Mucosa of descending colon (tissue), 3 donors: ENCODE measurements at places on chromosomes 4 and X. TPM values are rescaled to one million over a fixed set of nuclear protein-coding genes. Genes with fewer than 3 reads are reported as not detected.
A peak's percentile ranks its signal among the peaks of the same experiment; 100 is the strongest.

- DNase-seq: no peak
These were observed 1742.5 kb upstream of the ADGRL3 start for GRCh38 chr4:59457576-59457975.

- no peak for DNase-seq
These were observed 75.5 kb downstream of the NSUN7 start for GRCh38 chr4:40825014-40825838.

GRCh38 chr4:138334346-138335016 is 92.3 kb upstream of the SLC7A11 start:
- DNase-seq: no peak

GRCh38 chrX:118499295-118499694 is 3.7 kb downstream of the DOCK11 start:
- DNase-seq: no peak

DMRTC1 gene
- not detected for total RNA-seq

DNA sequence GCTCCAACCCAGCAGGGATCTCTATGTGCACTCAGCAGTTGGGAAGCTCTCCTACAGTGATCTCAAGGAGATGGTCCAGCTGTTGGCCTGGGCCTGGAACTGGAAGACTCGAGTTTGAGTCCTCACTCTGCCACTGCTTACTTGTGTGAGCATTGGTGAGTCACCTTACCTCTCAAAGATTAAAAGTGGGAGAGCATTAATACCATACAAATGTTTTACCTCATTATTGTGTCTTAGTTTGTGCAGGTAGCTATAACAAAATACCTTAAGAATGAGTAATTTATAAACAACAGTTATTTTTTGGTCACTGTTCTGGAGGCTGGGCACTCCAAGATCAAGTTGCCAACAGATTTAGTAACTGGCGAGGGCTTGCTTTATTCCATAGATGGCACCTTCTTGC is 21.4 kb upstream of the ZNF827 start:
- no peak for DNase-seq

DNA sequence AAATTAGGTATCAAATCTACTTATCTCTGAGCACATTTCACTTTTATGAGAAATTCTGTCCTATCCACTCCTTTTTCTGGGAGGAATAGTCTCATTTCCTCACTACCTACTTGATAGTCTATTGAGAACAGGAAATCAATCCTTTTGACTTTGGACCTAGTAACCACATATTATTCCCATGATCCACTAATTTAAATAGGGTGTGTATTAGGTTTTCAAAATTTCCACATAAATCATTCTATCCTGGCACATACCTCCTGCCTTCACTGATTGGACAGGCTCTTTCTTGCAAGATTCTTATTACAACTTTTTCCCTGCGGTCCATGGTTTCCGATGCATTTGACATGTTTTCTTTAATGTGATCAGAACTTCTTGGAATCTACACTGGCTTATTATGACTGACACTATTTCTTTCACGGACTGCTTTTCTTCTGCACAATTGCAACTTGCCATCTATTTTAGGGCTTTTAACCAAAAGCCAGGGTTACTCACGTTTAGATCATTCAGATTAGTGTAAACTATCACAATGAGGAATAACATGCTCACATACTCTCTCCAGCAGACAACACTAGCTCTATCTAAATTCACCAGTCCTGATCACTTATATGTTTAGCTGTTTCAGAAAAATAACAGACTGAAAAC is 419.9 kb upstream of the SLIT2 start:
- no peak for DNase-seq

DNA sequence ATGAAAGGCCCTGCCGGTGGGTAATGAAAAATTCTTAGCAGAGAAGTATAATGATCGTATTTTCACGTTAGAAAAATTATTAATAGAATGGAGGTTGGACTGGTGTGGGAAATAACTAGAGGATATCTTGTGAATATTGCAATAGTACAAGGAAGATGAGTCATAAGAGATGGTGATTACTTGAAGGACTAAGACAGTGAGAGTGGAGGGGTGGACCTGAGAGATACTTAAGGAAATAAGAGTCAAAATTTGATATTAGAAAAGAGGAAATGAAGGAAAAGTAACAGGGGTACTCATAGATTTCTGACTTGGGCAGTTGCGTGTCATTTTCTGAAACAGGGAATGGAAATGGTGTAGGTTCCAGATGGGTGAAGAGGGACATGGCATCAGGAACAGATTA is 1.7 kb upstream of the USP53 start:
- no peak for DNase-seq

GRCh38 chr4:41514169-41514568 is 23.8 kb upstream of the LIMCH1 start:
- DNase-seq: no peak

FHL1 gene
- 472 TPM for total RNA-seq

- DNase-seq: no peak
These were observed 38.6 kb upstream of the CRMP1 start for GRCh38 chr4:5931526-5931925.

- no peak for DNase-seq
These were observed 696.2 kb downstream of the TRAM1L1 start for GRCh38 chr4:116389139-116389538.

GRCh38 chr4:189804894-189805293 is 135.8 kb upstream of the FRG1 start:
- DNase-seq: no peak

GRCh38 chr4:40114206-40114605 is 57.6 kb downstream of the N4BP2 start:
- no peak for DNase-seq

DNA sequence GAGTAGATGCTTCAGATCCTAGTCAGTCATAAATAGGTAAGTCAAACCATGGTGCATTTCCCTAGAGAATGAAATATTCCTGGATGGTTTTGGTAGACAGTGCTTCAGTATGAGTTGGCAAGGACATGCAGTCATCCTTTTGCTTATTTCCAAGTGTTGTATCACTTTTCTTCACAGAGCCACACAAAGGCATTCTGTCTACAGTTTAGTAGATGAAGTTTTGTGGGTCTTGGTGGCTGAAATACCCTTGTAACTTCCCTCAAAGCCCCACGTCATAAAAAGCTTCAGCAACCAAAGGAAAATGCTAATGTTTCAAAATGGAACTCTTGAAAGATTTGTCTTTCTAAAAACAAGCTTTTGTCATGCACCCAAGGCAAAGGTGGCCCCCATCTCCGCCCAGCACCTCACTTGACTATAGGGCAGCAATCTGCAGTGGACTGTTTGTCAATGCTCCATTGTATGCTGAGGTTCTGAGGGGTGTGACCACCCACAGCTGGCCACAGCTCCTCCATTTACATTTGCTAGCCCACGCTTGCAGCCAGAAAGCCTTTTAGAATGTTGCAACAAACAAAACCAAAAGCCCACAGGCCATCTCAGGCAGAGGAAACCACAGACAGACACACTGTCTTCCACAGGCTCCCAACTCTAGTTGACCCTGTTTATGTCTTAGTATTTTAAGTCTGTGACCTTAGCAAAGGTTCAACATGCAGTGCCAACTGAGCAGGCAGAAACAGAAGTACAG is 87.1 kb upstream of the FAM9C start:
- no peak for DNase-seq

DNA sequence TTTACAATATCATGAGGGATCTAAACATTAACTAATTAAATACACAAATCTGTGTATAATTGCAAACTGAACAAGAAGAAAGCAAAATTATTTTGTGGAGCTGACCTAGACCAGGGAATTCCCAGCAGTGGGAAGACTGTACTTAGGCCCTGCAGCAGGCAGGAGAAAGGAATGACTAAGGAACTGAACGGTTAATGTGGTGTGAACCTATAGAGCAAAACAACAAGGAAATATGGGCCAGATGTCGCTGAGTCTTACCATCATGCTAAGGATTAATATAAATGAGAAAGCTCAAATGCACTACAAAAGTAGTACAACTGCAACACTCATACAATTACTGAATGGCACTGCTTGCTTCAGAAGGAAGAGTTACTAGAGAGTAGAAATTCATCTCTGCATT is 120.3 kb upstream of the ATXN3L start:
- DNase-seq: no peak

ALG13 gene
- 41.6 TPM for total RNA-seq

GRCh38 chr4:186587416-186588018 is 32.1 kb upstream of the MTNR1A start:
- peak; percentile 71 for DNase-seq

LEF1 gene
- 2.2 TPM for total RNA-seq

ALAS2 gene
- not detected for total RNA-seq

GRCh38 chrX:44352758-44353157 is 9.3 kb upstream of the EFHC2 start:
- no peak for DNase-seq

DNA sequence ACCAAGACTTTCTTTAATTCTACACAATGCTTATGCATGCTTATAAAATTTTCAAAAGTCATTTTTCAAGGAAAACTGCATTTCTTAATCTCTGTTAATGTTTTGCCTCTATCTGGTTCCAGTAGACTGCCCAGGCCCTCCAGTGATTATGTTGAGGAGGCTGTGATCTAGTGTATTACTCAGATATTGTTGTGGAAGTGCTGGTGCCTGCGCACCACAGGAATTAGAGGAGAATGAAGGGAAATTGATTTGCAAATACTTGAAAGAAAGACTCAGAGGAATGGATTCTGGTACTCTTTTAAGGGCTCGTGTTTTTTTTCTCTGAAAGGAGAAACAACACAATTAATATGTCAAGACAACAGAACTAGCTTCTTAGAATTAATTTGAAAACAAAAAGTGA is 1015.1 kb downstream of the RPA4 start:
- no peak for DNase-seq

DNA sequence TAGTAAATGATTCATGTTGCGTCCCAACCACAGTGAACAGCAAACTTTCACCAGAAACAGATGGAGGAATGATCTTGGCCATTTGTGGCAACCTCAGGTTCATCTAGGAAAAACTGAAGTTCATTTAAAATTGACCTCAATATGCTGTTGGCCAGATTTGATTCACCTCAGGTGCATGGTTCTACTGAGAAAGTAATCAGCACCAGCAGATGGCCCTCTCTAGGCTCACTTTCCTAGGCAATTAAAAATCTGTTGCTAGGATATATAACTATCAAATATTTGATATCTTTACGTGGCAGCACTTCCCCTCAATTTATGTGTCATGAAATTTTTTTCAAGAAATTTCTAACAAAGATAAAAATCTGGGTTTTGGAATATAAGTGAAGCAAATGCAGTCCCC is 344.7 kb downstream of the GALNTL6 start:
- no peak for DNase-seq

- no peak for DNase-seq
These were observed 155.9 kb downstream of the APBB2 start for GRCh38 chr4:41058426-41058825.

- no peak for DNase-seq
These were observed 391.4 kb downstream of the TEX13C start for GRCh38 chrX:125711103-125711502.

SAT1 gene
- total RNA-seq: 449 TPM

DNA sequence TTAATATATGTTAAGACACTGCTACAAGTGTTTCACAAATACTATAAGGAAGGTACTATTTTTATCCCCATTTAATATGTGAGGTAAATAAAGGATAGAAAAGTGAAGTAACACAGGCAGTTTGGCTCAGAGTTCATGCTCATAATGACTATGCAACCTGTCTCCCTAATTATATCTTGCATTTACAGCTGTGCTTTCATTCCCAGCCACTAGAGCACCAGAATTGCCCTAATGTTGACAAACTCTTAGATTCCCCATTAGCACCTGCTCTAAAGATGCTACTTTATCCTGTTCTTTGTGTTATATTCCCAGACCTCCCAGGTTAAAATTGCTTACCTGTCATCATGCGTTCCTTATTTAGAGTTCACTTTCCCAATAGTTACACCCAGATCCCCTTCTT is 833.6 kb downstream of the CCSER1 start:
- no peak for DNase-seq

DNA sequence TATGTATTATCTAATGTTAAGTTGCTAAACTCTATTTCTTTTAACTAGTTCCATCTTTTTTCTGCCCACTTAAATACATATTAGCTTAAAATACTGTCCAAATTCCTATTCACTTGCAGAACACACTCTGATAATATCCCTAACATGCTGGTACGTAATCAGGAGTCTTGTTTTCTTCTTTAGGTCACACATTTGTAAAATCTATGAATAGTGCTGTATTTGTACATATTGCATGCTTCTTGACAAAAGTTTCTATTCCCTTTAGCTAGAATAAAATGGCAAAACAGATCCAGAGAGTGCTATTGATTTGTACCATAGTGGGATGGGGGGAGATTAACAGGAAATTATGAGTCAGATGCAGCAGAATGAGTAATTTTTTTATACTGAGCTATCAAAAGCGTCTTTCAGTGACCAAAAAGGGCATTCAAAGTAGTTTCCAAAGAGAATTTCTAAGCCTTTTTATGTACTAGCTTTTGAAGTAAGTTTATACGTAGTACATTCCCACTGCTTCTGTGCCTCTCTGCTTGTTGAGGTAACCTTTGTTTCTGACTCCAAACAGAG is 126.5 kb downstream of the PTPN13 start:
- no peak for DNase-seq

GRCh38 chrX:151692825-151693224 is 2.4 kb upstream of the PRRG3 start:
- no peak for DNase-seq
